Stimulated activated CD4-positive, alpha-beta T cell treated with anti-CD3 and anti-CD28 coated beads, TNF-alpha, amount 100 ng/mL, for 4 hours (primary cell): ENCODE measurements at places on chromosomes 12 and 14.

- DNase-seq = no peak
These were observed 8.2 kb downstream of the ARHGEF40 start for GRCh38 chr14:21078287-21078686.

GRCh38 chr12:39813776-39814175 is 194.2 kb upstream of the ABCD2 start:
- DNase-seq = no peak

DNA sequence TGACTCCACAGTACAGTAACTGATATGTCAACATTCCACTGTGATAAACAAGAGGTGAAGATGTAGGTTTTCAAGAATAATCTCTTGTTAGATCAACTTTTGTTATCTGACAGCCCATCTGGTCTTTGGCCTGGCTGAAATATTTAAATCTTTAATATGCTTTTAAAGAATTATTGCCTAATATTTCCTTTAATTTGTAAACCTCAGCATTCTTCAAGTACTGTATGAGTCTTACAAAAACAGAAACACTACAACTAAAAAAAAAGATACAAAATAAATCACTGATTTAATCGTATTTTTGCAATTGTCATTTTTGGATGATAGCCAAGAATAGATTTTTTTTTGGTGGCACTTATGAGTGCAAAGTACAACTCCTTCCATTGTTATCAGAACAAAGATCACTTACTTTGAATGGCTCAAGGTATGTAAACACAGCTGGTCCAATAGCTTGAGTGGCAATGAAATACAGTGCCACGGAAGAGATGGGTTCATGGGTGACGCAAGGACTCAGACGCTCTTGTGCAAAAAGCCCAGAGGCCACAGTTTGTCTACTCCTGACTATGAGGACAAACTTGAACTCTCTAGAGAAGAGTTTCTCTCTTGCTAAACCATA is 109.5 kb downstream of the PAX9 start:
- DNase-seq = no peak

- no peak for DNase-seq
These were observed 4.5 kb upstream of the AKAP6 start for GRCh38 chr14:32324601-32325000.
